AML-193 (cell line): ENCODE measurements at places on chromosomes 4 and X.
A peak's percentile ranks its signal among the peaks of the same experiment; 100 is the strongest.

DNA sequence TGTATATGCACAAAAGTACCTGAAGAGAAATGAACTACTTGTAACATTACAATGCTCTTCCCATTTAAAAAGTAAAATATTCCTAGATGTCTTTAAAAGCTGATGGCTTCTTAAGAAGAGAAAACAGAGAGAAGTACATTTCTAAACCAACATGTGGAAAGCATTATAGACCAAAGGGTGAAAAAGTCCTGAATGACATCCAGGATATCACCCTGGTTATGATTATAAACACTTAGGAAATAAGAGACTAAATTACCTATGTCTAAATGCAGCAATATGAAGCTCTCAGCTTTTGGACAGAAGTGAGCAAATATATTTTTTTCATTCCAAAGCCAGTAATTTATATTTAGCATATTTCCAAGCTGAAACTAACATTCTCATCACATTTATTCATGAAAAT lies 21.7 kb upstream of the EGFL6 start:
- no peak for DNase-seq

- DNase-seq, result no peak
Measured at GRCh38 chr4:145066063-145066501, 31.9 kb downstream of the ANAPC10 start.

DNA sequence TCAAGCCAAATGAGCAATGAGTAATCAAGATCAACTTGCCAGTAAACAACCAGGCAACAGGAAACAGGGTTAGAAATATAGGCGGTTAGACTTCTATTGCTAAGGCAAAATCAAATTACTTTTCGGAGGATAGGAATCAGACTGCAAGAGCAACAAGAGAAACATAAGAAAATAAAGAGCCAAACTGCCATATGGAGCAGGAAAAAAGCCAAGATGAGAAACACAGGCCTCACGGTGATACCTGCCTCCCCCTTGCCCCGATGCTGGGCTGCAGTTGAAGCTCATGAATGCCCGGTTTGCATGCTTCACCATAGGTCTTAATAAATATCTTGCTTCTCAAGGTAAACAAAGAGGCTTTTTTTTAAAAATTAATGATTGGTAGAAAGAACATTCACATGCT lies 158.4 kb upstream of the MAGEC2 start:
- DNase-seq, result no peak

GRCh38 chr4:139311909-139312308 lies 9.6 kb upstream of the NDUFC1 start:
- DNase-seq, result no peak

DNA sequence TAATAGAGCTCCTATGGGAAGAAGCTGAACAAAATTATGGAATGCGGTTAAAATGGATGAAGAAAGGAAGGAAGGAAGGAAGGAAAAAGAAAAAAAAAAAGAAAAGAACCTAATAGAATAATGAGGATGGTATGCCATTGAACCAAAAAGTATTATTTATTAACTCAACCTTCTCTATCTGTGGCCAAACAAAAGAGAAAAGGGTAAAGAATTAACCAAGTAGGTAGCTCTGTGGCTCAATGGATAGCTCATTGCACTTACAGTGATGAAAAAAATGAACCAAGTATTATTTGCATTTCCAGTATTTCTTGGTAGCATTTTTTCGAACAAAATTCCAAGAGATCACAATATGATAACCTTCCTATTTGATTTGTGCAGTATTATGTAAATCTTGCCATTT lies 56.9 kb upstream of the SLC39A8 start:
- DNase-seq, result no peak

GRCh38 chr4:158496030-158496741 lies 25.5 kb upstream of the RXFP1 start:
- peak; percentile 20 for DNase-seq

DNA sequence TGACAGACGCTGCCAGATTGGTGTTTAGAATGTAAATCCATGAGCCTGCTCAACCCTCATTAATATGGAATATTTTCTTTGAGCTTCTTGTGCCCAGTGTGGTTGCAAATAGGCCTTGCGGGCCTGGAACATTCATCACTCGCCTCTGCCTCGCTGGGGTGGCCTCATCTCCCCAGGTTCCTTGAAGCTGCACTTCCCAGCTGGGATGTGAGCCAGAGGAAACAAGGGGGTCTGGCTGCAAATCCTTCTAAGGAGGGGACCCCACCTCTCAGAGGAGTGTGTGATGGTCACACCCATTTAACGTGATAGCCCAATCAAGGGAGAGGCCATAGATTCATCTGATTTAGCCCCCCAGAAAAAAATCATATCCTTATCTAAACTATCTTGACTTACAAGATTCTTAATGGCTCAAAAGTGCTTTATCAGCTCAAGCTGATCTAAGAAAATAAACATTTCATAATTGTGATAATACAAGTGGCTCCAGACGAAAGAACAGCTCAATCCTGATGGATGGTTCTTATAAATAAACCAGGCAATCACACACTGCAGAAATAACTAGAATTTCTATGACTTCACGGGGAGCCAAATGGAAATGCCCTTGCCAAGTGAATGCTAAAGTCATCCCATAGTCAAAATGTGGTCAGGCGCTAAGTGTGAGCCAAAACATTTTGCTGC lies 189.9 kb downstream of the PTTG2 start:
- DNase-seq, result no peak

DNA sequence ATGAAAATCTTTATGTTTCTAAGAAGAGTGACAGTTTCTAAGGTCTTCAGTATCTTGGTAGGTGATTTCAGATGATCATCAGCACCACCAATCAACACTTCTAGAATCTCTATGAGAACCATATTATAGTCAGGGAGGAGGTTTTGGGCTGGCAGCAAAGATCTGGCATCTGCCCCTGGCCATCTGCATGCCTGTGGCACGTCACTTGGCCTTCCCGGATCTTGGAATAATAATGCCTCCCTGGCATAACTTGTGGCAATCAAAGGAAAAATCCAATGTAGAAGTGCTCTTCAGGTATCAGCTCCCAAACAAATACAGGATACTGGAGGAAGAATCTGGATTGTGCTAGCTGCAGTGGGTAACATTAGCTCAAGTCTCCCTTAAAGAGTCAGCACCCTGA lies 57.3 kb downstream of the RASL11B start:
- no peak for DNase-seq
